ENCODE measurements at places on chromosomes 2 and 18. TPM values are rescaled to one million over a fixed set of nuclear protein-coding genes. Genes with fewer than 3 reads are reported as not detected.

DNA sequence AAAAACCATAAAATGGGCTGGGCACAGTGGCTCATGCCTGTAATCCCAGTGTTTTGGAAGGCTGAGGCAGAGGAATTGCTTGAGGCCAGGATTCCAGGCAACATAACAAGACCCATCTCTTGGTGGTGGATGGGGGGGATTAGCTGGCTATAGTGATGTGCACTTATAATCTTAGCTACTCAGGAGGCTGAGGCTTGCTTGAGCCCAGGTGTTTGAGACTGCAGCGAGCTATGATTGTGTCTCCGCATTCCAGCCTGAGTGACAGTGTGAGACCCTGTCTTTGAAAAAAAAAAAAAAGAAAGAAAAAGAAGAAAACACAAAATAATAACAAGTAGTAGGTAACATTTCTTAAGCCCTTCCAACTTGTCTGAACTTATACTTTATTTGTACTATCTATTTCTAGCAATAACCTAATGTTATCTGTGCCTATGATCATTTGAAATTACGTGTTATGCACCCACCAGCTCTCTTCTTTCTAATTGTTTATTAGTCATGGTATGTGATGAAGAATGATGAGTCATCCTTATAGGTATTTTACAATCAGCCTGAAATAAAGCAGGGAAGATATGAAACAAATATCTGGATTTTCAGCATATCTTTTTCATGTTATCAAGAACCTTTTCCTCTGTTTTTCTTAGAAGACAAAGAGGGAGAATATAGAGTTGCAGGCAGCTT, 129.3 kb upstream of the UNC80 start:
- peak; percentile 30 for DNase-seq

DNA sequence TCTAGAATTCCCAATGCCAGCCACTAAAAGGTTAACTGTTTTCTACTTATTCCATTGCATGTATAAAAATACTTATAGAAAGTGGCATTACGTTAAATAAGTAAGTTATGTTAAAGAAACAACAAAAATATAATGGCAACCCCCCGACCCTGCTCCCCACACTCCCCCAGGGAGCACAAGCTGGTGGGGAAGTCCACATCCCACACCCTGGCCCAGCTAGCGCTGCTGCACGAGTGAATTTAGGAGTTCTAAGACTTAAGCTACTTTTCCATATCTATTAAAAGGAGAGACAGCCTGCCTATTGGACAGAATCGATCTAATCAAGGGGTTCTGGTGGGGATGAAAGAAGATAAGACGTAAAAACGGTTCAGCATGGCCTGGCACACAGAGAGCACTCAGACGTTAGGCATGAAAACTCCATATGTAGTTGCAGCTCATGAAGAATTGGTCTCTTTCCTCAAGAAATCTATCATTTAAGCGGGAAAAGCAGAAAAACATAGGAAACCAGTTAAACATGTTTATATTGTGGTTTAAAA, 16.6 kb downstream of the HJURP start:
- no peak for DNase-seq

- no peak for DNase-seq
Observed at GRCh38 chr18:39842366-39842914, 2112.6 kb upstream of the PIK3C3 start.

- no peak for DNase-seq
Observed at GRCh38 chr2:119436993-119437772, 5.5 kb downstream of the TMEM37 start.

SLC4A3 gene
- total RNA-seq: 14.7 TPM

POTEC gene
- not detected for total RNA-seq
